ENCODE measurements at places on chromosomes 5 and 9.

DNA sequence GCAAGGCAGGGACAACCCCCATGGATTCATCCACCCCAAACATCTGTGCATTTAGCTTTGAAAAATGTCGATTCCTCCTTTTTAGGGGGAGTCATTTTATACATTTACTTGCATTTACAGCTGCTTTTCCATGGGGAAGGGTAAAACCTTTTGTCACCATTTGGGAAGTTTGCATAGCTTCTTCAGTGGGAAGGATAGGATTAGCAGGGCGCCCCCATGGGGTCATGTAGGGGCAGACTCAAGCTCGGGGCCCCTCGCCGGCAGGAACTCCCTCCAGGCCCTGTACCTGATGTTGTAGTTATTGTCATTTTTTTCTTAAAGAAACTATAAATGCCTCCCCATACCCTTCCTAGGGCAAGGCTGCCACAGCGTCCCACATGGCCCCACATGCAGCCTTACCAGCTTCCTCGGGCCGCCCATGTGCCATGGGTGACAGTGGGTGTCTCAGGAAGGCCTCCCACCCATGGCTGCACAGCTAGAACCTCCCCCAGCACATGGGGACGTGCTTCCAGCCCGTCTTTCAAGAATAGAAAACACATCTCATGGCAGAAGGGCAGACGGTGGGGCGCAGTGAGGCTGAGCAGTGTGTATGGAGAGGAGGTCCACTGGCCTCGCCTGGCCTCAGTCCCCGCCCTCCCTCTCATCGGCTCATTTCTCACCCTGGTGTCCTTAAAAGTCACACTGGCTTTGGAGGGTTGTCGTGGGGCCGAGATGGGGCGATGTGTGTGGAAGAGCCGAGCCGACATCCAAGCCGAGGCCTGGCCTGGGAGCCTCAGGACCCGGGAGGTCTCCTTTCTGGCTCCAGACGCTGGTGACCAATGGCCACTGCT, 76.1 kb upstream of the OTULINL start:
- DNase-seq: no peak

- DNase-seq: no peak
Observed at GRCh38 chr9:75588808-75589207, 301.7 kb upstream of the PCSK5 start.

DNA sequence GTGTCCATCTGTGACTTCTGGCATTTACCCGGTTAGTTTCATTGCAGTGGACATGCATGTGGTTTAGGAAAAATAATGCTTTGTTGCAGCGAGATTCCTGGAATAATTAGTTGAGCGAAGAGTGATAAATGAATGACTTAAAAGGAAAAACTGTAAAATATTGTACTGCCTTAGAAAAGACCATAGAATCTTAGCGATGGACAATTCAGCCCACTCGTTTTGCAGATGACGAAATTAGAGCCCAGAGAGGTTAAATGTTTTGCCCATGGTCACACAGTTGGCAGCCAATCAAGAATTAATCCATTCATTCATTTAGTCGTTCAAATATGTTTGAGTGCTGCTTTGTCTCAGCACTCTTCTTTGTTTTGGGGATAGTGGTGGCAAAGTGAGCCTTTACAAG, 107.9 kb downstream of the ARHGAP26 start:
- no peak for DNase-seq

- no peak for DNase-seq
Observed at GRCh38 chr5:168318240-168318639, 26.8 kb downstream of the WWC1 start.

DNA sequence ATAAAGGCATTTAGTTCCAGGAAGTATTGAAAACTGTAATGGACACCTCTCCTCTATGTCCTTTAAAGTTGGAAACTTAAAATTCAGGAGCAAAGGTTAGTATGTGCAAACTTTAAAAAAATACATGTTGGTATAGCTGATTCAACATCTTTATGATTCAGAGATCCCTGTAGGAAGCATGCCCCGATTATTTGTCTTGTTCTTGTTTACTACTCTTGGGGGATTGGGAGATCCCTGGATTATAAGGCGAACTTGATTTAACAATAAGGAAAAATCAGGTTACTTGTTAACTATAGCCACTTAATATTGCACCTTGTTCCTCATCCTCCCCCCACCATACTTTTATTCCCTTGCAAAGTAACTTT, 1.7 kb downstream of the F2RL1 start:
- DNase-seq: no peak

- no peak for DNase-seq
Observed at GRCh38 chr9:88251903-88252302, 113.6 kb upstream of the SPATA31C2 start.

DNA sequence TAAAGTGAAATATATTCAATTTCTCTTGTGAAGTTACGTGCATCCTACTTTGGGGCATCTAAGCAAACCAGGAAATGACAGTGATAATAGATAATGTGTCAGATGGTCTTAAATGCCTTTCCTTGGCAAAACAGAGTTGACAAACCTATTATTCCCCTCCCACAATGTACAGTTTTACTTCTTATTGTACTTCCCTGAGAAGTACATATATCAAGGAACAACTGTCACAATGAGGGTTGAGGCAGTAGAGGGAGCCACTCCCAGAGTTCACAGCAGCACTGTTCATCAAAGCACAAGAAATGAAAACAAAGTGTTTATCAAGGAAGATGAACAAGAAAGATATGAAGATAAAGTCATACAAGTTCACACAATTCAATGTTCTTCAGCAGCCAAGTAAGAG, 41.1 kb downstream of the ELAVL2 start:
- DNase-seq: no peak

DNA sequence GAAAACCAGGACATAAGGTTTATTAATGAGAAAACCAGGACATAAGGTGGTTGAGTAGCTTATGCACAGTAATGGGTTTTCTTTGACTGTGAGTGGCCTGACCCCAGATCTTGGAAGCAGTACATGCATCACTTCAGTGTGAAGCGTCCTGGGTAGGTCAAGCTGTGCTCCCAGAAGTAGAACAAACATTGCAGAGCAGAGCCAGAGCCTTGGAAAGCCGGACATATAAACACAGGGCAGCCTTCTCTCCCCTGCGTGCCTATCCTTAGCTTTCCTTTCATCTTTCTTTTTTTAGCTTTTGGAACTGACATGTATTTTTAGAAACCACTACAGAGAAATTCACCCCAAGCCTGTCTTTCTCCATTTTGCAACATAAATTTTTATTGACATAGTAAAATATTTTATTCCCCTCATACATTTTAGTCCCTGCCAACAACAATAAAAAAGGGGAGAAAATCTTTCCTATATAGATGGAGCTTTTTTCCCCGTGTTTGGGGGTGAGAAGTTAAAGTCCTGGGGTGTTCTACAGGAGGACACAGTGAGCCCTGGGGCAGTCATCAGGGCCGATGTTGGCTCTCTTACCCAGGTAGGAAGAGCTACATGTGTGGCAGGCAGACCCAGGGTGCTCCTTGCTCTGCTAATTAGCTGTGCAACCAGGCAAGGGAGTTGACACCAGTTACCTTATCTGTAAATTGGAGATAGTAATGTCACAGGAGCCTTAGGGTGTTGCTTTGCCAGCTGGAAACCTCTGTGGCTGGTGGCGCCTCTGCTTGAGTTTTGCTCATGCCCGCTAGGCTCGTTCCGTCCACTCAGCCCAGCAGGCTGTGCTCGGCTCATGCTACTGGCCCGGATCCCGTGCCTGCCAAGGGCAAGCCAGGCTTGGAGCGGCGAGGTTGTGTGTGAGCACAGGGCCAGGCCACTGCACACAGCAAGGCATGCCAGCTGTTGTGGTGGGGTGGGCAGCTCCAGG, 389.6 kb downstream of the KDM4C start:
- DNase-seq: no peak

GRCh38 chr5:142222225-142222865, 102.5 kb downstream of the SPRY4 start:
- no peak for DNase-seq

- DNase-seq: no peak
Observed at GRCh38 chr9:75997206-75997605, 106.7 kb downstream of the PCSK5 start.

- DNase-seq: no peak
Observed at GRCh38 chr5:91638010-91638409, 254.9 kb upstream of the ARRDC3 start.

GRCh38 chr9:13734601-13735000, 455.1 kb upstream of the MPDZ start:
- DNase-seq: no peak

GRCh38 chr5:38847559-38848347, 1.9 kb downstream of the OSMR start:
- no peak for DNase-seq

- DNase-seq: no peak
Observed at GRCh38 chr5:181255836-181256578, 4.9 kb downstream of the TRIM52 start.

- no peak for DNase-seq
Observed at GRCh38 chr9:130304116-130304515, 38.6 kb downstream of the HMCN2 start.

GRCh38 chr9:114908104-114908622, 22.2 kb downstream of the TNFSF8 start:
- DNase-seq: no peak

DNA sequence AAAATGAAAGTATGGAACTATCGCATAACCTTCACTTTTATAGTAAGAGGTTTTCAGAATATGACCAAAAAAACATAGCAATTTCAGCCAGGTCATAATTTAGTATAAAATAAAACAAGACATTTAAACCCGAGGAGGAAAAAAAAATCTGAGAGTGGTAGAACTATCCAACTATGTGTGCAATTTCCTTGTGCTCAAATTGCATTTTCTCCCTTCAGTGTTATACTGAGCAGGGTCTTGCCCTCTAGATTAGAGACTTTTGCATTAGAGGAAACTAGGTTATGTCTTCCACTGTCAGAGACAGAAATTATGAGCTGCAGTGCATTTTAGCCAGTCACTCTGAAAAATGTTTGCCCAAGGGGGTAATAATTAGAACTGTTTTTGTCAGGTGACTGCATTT, 330.6 kb downstream of the NR2F1-AS1 start:
- no peak for DNase-seq

- DNase-seq: no peak
Observed at GRCh38 chr9:124520206-124520596, 13.0 kb upstream of the NR5A1 start.

- DNase-seq: no peak
Observed at GRCh38 chr9:15278091-15278687, 28.8 kb downstream of the TTC39B start.

GRCh38 chr5:25414742-25415141, 770.0 kb upstream of the CDH10 start:
- DNase-seq: no peak

DNA sequence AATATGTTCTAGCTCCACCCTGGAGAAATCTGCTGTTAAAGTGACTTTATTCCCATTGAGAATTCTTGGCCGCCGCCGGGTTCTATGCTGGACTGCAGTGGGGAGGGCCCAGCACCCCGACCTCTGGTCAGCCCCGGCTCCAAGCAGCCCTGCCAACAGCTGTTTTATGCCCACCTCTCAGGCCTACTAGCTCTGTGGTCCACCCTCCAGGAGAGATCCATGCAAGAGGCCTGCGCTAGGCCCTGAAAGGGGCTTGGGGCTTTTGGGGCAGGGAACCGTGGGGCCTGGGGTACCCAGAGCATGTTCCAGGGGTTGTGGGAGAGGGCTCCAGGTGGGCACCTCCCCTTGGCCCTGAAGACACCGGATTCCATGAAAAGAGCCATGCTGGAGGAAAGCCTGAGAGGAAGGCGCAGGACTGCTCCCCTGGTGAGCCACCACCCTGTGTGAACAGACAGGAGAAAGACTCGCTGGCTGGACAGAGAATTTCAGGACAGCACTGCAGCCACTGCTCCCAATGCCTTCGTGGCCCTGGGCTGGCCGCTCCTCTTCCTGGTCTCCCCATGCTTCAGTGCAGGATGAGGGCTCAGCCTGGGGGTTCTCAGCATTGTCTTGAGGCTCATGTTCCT, 44.6 kb upstream of the RUFY1 start:
- no peak for DNase-seq

- no peak for DNase-seq
Observed at GRCh38 chr9:36293918-36294317, 35.7 kb upstream of the GNE start.

DNA sequence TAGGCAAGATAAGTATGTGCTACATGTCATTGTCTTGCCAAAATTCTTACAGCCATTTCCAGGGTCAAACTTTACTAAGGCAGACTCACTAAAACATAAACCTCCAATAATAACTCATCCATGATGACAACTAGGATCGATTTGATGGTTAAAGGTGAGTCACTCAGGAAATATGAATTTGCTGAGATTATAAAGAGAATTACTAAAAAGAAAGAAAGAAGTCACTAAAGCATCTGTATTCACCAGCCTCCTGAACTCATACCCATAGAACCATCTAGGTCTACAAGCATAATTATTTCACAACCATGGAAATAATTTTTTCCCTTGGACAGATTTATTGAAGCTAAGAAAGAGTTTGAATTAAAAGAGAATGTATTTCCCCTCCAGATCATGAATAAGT, 258.6 kb downstream of the TLE1 start:
- DNase-seq: no peak

- no peak for DNase-seq
Observed at GRCh38 chr5:53063176-53063575, 46.4 kb downstream of the MOCS2 start.

GRCh38 chr9:18357321-18357720, 116.6 kb upstream of the ADAMTSL1 start:
- DNase-seq: no peak

DNA sequence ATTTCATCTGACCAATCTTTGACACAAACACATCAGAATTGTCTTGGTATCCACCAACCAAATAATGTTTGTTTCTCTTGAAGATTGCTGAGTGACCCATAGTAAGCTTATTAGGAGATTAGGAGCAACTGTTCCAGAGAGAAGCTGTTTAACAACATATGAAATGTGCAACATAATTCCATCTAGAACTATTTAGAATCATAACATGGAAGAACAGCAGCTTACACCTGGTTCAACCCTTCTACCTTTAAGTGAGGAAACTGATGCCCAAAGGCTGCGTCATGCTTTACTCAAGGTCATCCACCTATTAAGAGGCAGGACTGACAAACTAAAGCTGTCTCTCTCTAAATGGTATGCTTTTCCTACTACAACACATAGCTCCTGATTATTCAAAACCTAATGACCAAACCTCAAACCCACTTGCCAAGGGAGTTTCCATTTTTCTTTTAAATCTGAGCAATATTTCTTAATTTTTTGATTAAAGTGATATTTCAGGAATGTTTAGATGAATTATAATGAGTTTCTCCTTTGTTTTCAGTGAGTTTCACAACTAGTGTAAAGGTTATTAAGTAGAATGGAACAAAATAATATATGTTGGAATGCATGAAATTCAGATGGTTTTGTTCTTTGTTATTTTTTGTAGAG, 545.9 kb downstream of the RAB3C start:
- no peak for DNase-seq

GRCh38 chr9:105168870-105169319, 75.6 kb upstream of the SLC44A1 start:
- no peak for DNase-seq

GRCh38 chr5:158977642-158978041, 122.1 kb downstream of the EBF1 start:
- DNase-seq: no peak

DNA sequence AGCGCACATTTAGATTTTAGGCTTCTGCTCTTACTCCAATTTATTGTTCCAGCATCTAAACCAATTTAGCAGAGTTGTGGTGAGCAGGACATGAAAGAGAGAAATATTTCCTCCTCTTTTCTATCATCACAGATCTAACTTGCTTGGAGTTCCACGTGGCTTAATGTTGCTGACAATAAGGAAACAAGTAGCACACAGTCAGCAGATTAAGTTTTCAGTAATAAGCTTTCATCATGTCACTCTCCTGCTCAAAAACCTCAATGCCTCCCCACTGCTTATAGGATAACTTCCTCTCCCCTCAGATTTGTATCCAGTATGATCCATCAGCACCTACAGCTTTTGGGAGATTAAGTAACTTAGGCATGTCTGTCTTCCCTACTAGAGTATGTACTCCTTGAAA, 10.4 kb upstream of the SSBP2 start:
- DNase-seq: no peak

GRCh38 chr5:647727-648126, 35.6 kb downstream of the CEP72 start:
- DNase-seq: no peak

Data from D721Med (cell line).